Stimulated activated CD4-positive, alpha-beta T cell treated with anti-CD3 and anti-CD28 coated beads, Interleukin-12 subunit alpha, Interleukin-12 subunit beta, amount 100 ng/mL, for 24 hours (primary cell): ENCODE measurements at places on chromosomes 1 and 21.
A peak's percentile ranks its signal among the peaks of the same experiment; 100 is the strongest.

- DNase-seq, result no peak
Observed at GRCh38 chr21:35920436-35920835, 139.9 kb downstream of the SETD4 start.

GRCh38 chr1:3066826-3067225 is 2.2 kb upstream of the PRDM16 start:
- DNase-seq, result no peak

GRCh38 chr1:108033550-108033951 is 68.6 kb upstream of the VAV3 start:
- DNase-seq, result no peak

- DNase-seq, result no peak
Observed at GRCh38 chr1:70818401-70818800, 229.2 kb downstream of the PTGER3 start.

- DNase-seq, result no peak
Observed at GRCh38 chr1:100076744-100077143, 56.0 kb downstream of the SASS6 start.

DNA sequence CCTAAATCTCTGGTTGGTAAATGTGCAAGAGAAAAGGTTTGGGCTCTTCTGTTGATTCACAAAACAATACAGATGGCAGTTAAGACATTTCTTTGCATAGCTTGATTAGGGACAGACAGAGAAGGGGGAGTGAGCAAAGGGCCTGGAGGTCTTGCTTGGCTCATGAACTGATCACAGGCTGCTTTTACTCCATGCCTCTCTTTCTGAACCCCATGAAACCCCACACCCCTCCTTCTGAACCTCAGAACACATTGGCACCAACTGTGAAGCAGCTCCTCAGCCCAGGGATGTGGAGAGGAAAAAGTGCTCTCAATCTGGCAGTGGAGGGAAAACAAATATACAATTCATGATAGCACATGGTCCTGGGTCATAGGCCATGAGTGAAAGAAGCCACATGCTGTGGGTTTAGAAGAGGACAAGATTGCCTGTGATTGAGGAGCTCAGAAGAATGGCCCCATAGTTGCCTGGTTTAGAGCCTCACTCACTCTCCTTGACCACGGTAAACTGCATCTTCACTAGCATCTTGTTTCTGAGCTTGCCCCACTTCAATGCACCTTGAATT is 111.6 kb upstream of the GADD45A start:
- DNase-seq, result no peak

- no peak for DNase-seq
Observed at GRCh38 chr1:44566281-44567046, 107.8 kb downstream of the TMEM53 start.

DNA sequence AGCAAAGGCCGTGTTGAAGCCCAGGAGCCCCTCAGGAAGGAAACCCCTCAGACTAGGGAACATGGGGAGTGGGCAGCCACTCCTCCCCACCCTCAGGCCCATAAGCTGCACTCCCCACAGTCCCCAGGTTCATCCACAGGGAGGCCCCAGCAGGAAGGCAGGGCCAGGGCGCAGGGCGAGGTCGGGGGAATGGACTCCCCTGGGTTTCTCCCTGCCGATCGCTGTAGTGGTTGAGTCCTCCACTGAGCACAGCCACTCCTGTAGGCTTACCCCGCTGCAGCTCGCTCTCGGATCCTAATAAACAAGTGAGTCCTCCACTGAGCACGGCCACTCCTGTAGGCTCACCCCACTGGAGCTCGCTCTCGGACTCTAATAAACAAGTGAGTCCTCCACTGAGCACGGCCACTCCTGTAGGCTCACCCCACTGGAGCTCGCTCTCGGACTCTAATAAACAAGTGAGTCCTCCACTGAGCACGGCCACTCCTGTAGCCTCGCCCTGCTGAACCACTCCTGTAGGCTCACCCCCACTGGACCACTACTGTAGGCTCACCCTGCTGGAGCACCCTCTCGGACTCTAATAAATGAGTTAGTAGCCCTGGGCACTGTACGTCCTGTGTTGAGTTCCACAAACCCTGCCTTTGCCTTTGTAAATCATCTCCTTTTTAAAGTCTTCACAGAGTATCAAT is 16.2 kb upstream of the COL18A1 start:
- no peak for DNase-seq

DNA sequence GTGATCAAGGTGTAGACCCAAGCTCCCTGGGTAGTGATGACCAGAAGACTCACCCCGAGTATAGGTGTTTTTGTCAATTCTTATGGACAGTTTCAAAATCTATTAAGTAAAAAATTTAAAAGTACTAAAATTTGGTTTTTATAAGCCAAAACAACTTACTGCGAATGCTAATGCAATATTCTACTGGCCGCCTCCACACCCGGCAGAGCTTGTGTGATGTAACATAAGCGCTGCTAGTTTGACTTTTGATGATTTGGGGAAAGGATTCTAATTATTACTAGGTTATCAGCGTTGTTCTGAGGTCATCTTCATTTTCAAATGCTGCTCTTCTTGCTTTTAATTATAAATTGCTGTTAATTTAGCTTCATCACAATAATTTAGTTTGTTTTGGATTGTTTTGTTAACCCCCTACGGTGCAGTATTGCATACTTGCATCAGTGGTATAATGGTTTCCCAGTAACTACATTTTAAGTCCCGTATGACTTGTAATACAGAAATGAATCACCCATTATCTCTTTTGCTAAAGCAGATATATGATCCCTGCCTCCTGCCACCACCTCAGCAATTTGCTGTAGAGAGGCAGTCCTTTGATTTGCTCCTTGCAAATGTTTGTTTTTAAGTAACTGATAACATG is 178.0 kb downstream of the SDCCAG8 start:
- DNase-seq, result no peak

- DNase-seq, result no peak
Observed at GRCh38 chr21:30646904-30647414, 4.3 kb downstream of the KRTAP20-3 start.

DNA sequence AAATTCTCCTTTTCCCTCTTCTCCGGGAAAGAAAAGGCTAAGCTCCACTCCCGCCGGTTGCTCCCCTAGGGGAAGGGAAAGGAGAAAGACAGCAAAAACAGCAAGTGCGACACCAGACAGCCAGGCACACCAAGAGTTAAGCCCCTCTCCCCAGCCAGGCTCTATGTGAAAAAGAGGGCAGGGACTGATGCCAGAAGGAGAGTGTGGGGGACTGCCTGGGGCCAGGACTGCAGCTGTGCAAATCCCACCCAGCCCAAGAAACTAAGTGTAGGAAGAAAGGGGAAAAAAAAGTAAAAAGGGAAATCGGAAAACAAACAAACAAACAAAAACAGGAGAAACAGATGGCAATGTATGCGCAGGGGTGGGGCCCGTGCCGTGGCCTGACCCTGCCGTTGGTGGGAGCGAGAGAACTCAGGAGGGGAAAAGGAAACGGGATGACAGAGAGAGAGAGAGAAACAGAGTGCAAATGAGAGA is 27.7 kb upstream of the FMO1 start:
- no peak for DNase-seq

- no peak for DNase-seq
Observed at GRCh38 chr1:7833035-7833434, 19.8 kb downstream of the UTS2 start.

DNA sequence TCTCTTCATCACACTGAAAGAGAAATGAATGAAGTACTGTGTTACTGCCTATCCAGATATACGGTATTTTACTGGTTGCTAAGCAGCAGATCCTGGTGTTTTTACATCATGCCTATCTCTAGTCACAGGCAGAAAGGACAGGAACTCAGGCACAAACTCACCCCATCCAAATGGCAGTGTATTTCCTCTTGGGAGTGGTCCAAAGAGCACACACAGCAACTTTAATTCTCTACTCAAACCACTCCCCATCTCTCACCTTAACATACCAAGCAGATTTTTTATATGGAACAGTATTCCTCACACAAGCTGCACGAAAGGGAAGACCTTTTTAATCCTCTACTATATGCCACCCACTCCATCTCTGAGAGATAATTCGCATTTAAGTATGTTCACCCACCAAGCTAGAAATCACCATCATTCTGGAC is 27.3 kb downstream of the EIF4G3 start:
- DNase-seq, result no peak

DNA sequence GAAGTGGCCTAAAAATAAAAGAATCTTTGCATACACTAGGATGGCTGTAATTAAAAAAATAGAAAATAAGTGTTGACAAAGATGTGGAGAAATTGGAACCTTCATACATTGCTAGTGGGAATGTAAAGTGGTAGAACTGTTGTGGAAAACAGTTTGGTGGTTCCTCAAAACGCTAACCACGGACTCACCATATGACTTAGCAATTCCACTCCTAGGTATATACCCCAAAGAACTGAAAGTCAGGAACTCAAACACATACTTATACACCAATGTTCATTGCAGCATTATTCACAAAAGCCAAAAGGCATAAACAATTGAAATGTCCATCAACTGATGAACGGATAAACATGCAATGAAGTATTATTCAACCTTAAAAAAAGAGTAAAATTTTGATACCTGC is 10.8 kb upstream of the HMGCL start:
- no peak for DNase-seq

DNA sequence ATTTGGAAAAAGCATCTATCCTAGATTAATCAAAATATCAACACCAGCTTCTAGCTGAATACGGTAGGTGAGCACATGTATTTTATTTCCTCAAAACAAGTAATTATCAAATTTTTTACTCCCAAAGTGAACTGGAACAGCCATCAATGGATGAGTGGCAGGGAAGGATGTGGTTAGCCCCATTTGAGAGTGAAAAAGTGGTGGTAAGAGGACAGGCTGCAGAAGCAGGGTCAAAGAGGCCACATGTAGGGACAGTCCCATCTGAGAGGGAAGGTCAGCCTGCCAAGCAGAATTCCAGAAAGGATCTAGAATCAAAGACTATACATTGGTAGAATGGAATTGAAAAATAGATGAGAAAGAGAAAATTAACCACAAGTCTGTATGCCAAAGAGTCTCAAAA is 163.8 kb downstream of the SMYD3 start:
- DNase-seq, result no peak

DNA sequence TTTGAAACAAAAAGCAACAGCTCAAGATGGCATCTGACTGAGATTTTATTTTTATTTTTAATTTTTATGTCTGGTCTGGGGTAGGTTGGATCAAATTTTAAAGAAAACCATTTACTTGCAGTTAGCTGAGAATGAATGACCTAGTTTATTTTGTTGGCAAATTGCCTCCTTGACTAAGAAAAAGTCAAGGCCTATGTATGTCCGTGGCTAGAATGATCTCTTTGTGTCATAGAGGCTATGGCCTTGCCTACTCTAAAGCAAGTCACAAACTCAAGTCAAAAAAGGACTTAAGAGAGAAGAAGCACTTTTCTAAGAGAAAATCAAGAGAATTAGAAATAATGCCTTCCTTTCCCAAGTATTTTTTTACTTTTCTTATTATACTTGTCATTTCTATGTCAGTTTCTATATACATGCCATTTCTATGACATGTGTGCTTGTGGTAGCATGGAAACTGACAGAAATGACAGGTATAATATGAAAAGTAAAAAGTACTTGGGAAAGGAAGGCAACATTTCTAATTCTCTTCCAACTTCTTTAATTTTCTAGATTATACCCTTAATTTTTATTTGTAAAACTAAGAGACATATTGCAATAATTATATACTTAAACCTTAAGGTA is 136.7 kb downstream of the CENPF start:
- no peak for DNase-seq

GRCh38 chr21:40976198-40977109 is 129.5 kb upstream of the DSCAM start:
- DNase-seq, result no peak

DNA sequence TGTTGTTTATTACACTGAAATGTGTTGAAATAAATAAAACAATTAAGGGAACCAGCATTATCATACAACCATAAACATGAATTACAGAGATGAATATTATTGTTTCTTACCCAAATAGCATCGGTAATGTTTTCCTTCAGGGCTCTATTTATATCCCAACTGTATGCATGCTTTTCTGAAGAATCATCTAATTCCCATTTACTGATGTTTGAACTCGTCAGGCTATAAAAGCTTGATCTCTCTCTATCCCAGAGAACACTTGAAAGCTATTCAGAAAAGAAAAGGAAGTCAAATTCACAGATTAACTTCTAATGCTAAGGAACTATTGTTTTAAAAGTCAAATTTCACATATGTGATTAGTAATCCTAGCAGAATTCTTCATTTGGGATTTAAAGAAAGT is 12.4 kb downstream of the NUP133 start:
- DNase-seq, result no peak

GRCh38 chr1:208569181-208569580 is 325.0 kb upstream of the PLXNA2 start:
- no peak for DNase-seq

- DNase-seq, result no peak
Observed at GRCh38 chr1:95889400-95889799, 655.4 kb downstream of the RWDD3 start.

DNA sequence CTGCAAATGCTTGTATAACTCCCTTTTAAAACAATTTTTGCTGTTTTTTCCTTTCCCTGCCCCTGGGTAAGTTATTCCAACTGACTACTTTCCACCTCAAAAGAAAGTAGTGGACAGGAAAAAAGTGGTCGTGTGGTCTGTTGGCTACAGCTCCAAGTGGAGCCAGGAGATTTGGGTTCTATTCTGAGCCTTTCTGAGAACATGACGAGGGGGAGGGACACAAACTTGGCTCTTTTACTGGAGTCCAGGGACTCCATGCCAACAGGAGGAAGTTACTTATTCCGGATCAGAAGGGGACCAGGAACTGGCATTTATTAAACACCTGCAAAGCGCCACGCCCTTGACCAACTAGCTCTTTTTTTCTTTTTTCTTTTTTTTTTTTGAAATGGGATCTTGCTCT is 79.0 kb upstream of the CAPZB start:
- no peak for DNase-seq

- DNase-seq, result no peak
Observed at GRCh38 chr1:234849832-234850231, 239.9 kb upstream of the IRF2BP2 start.

GRCh38 chr21:15022608-15023261 is 42.1 kb downstream of the NRIP1 start:
- DNase-seq, result no peak

- DNase-seq, result no peak
Observed at GRCh38 chr1:167206166-167206835, 14.4 kb upstream of the POU2F1 start.

DNA sequence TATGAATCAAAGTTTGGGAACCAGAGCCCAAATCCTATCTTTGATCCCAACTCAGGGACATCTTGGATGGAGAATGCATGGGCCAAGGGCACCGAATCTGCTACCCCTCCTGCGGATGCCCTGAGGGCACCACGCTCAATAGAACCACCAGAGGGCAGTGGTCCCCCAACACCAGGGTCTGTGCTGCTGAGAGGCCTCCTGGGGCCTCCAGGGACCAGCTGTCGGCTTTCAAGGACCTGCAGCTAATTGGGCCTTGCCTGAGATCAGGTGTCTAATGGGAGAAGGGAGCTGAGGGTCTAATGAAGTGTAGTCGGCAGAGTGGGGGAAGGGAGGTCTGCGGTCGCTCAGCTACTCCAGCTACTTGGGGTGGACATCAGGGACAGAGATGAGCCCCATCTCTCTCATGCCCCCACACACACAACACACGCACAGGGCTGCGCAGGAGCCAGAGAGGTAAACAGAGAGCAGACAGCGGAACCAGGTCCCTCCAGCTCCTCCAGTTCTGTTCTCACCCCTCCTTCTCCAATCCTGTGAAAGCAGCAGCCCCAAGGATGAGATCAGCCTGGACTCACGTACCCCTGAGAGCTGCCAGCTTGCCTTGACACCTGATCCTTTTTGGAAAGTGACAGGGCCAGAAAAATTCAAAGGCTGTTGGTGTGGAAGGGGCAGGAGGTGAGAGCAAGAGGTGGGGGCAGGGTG is 34.9 kb upstream of the PPP1R15B start:
- peak; percentile 65 for DNase-seq
